ENCODE measurements at places on chromosomes 5 and 9.

DNA sequence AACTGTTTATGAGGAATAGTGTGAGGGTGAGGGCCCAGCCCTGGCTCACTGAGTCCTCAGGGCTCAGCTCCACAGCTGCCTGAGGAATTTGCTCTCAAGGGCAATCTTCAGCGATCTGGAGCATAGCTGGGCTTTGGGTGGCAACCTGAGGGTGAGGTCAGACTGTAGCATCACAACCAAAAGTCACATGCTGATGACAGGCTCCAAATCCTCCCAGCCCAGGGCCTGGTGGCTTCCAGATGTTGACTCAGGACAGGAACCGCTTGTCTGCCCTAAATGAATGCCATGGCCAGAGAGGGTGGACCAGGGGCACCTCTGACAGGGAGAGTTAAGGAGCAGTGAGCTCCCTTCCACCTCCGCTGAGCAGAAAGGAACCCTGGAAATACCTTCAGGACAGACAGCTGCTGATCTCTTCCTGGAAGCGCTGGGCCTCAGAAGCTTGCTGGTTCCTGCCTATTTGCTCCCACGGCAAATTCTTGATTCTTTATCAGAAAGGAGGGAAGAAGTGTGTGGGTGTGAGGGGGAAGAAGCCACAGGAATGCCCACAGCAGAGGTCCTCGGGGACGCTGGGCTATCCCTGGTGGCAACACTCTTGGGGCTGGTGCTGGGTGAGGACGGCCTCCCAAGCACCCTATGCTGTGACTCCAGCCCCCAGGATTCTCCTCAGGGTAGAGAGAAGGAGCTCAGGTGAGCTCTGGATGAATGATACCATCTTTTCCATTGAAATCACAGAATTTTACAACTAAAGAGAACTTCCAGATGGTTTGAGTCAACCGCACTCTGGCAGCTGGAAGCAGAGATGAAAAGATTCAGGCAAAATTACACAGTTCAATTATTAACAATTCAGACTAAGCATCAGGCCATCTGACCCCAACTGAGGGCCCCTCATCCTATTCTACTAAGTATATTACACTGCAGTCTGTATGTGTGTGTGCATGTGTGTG, 13.8 kb upstream of the CTSL start:
- no peak for DNase-seq

DNA sequence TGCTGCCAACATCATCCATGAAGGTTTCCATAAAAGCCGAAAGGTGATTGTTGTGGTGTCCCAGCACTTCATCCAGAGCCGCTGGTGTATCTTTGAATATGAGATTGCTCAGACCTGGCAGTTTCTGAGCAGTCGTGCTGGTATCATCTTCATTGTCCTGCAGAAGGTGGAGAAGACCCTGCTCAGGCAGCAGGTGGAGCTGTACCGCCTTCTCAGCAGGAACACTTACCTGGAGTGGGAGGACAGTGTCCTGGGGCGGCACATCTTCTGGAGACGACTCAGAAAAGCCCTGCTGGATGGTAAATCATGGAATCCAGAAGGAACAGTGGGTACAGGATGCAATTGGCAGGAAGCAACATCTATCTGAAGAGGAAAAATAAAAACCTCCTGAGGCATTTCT, 10.1 kb downstream of the TLR4 start:
- no peak for DNase-seq

DNA sequence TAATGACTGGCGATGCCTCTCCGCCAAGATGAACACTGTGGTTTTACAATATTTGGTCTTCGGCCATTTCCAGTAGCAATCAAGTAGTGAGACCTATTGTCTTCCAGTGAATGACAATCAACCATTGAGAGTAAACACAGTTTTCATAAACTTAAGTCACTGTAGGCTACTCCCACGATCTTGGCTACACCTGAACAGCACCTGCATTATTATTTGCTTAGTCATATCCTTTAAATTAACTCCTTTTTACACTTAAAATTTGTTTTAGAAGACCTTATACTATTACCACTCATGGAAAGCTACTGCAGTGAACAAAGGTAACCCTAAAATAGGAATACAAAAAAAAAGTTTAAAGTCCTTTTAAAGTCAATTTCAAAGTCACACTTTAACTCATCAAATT, 58.2 kb downstream of the ZNF354C start:
- no peak for DNase-seq

DNA sequence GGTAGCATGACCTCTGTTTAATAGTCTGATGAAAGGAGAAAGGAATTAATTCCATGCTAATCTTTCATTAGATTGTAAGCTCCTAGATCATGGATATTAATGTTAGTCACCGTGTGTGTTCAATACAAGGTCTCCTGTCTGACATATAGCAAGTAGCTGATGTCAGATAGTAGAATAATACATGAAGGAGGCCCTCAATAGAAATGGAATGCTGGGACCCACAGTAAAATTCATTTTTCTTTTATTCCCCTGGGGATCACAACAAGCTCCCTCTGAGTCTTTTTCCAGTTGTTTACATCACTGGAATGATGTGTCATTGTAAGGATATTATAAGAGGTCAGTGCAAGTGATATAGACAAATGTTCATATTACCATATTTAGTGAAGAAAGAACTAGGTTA, 240.3 kb upstream of the TRPC7 start:
- no peak for DNase-seq

- DNase-seq: peak; percentile 57
These were observed 5.4 kb upstream of the HBEGF start for GRCh38 chr5:140351609-140352334.

DNA sequence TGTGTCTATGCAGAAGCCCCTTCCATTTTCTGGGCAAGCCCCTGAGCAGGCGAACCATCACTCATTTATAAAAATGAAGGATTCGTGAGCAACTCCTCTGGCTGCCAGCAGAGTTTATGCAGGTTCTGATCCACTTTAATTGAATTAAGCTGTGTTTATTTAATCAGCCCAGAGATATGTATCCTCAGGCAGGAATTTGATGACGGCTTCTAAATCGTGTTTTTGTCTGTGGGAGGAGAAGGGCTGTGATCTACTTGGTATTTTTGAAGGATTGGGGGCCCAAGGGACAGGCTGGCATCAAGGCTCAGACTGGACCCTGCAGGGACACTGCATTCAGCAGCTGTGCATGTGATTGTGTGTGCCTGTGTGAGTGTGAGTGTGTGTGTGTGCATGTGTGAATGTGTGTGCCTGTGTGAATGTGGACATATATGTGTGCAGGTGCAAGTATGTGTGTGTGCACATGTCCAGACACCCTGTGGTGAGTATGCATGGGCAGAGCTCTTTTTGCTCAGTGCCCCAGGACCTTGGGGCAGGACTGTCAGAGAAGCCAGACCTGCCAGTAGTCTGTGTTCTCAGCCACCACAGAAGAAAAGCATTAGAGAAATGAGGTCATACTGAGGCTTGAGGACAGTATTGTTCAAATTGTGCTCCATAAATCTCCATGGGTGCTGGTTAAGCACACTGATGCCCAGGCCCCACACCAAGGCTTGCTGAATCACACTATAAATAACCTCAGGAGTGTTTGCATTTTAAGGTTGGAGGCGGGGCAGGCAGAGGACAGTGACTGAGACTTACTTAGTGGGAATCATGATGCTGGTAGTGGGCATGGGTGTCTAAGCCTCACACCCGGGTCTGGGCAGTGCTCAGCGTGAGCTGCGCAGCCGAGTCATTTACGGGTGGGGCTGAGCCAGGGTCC, 164.0 kb downstream of the CARTPT start:
- DNase-seq: no peak

DNA sequence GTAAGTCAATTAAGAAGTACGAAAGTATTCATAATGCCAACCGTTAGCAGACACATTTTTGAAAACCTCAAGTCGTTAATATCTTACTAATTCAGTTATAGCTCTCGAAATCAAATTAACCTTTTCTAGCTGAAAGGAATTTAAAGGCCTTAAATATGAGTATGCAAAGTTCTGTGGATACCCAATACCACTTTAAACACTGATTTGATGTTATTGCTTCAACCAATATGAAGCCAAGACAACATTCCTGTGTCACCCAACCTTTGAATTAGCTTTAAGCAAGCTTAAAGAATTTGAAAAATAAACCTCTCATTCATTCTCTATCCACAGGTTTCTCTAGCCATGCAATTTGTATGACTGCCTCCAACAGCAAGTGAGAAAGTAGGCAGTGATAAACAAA, 204.5 kb downstream of the MCTP1 start:
- no peak for DNase-seq

GRCh38 chr9:84436386-84437109, 96.0 kb upstream of the SLC28A3 start:
- no peak for DNase-seq

GRCh38 chr9:21078702-21079101, 960 bp upstream of the IFNB1 start:
- no peak for DNase-seq

- DNase-seq: no peak
These were observed 303 bp downstream of the LIFR start for GRCh38 chr5:38556088-38556598.

DNA sequence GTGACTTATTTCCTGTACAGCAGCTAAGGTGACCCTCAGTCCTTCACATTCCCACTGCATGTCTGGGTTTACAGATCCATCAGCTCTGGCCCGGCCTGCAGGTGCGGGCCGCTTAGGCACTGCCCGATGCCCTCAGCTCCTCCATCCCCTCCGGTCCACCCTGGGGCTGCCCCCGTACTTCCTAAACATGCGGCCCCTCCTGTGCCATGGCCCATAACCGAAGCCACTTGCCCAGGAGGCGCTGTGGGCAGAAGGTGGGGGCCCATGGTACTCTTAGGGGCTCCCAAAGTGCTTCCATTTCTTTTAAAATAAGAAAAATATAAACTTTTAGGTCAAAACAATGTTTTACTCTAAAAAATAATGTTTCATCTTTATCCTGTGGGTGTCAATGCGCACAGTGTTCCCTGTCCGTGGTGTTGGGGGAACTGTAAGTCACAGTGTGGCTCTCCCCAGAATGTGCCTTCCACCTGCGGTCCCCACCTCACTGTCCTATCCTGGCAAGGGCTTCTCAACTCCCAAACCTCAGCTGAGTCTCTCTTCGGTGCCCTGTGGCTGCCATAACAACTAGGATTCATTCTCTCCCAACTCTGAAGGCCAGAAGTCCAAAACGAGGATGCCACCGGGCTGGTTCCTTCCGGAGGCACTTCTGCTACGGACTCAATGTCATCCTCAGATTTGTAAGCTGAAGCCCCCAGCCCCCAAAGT, 132.7 kb upstream of the LPCAT1 start:
- no peak for DNase-seq

GRCh38 chr5:42950456-42951292, 89.4 kb downstream of the ANXA2R start:
- DNase-seq: peak; percentile 59

- no peak for DNase-seq
These were observed 3.7 kb upstream of the COL5A1 start for GRCh38 chr9:134637696-134638501.

- no peak for DNase-seq
These were observed 184.0 kb upstream of the NR4A3 start for GRCh38 chr9:99637641-99638040.

DNA sequence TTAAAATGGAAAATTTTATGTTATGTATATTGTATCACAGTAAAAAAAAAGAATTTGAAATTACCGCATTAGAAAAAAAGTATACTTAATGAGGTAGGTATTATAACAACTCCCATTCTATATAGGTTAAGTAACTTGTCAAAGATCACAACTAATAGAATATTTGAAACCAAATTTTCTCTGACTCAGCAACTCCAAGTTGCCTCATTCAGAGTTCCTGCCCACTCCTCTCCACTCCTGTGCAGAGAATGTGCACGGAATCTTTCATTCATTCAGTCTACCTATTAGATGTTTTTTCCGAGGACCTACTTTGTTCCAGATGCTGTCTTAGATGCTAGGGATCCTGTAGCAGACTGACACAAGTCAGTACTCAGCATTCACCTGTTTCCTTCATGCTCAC, 15.4 kb downstream of the SH3TC2 start:
- no peak for DNase-seq

DNA sequence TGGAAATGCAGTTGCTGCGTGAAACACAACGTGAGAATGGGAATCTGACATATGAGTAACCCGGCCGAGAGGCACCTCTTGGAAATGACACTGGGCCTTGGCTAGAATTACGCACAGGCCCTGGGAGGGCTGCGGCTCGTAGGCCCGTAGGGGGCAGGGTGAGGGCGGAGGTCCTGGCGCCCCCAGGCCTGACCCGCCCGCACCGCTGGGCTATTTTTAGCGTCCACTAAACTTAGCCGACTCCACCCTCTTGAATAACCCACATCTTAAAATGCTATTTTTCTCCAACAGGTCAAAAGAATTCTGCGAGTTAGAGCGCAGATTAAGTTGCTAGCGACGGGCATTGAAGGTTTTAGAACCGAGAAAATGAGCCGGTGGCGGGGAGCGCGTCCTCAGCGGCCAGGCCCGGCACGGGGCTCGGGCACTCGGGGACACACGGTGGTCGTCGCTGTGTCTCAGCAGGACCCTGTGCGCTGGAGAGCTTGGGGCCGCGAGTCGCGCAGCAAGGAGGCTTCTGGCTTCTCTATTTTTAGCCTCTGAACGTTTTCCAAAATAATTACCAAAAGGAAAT, 168.5 kb downstream of the AUH start:
- no peak for DNase-seq

DNA sequence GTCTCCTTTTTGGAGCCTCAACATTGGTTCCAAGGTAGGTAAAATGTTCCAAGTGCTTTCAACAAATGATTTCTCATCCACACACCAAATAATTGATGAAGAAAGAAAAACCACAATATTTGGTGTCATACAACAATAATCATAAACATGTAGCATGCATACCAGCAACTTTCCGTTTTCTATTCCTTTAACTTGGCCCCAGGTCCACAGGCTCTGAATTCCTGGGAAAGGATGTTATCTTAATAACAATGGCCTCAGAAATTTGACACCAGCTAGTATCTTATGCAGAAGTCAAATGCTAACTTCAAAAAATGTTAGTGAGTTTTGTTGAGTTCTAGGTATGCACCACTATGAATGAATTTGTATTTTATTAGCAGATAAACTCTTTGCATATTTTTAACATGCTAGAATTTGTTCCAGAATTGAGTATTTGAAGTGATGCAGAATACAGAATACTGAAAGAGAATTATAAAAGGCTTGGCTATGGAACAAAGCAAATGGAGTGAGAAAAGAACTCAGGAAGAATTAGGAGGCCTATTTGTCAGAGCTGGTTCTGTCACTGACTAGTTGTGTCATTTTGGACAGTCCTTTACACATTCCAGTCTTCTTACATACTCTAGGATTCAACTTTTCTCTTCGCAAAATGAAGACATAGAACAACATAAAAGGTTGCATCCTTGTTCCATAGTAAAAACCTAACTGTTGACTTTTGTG, 435.3 kb upstream of the TNC start:
- no peak for DNase-seq

- DNase-seq: peak; percentile 46
These were observed 77.9 kb downstream of the AK8 start for GRCh38 chr9:132800038-132800648.

DNA sequence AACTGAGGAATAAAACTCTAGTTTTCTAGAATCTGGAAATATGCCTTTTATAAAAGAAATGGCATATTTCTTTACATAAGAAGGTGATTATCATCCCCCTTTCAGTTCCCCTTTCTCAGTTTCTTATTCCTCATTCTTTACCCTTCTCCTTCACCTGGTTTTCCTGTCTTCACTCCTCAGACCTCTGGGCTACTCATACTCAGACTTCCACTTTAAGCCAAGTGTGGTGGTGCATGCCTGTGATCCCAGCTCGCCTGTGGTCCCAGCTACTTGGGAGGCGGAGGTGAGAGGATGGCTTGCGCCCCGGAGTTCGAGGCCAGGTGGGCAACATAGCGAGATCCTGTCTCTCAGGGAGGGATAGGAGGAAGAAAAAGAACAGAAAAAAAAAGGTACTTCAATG, 57.2 kb downstream of the RANBP6 start:
- DNase-seq: no peak

- DNase-seq: no peak
These were observed 89.6 kb downstream of the SPRY4 start for GRCh38 chr5:142235050-142235797.
